Large intestine (tissue), 12 donors: ENCODE measurements at places on chromosomes 4 and X. TPM values are rescaled to one million over a fixed set of nuclear protein-coding genes. Genes with fewer than 3 reads are reported as not detected.

DNA sequence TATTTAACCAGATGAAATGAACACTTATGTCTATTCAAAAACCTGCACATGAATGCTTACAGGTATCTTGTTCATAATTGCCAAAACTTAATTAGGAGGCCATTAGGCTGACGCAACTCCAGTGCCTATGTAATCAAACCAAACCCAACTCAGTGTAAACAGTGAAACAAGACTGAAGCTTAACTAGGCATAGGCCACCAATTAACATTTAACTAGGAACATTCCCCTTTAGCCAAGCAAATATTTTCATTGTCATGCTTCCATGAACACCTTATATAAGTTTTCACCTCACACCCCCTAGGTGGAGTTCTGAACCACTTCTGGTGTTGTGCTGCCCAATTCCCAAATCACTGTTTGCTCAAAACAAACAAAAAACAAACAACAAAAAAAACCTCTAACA lies 686.0 kb downstream of the STPG2 start:
- H3K4me1 ChIP-seq: no peaks in the 10 kb centered on the region
- no peak overlapping the region for H3K27ac ChIP-seq
- H3K27me3 ChIP-seq: no peaks in the 10 kb centered on the region
- H3K36me3 ChIP-seq: no peaks in the 10 kb centered on the region
- H3K4me3 ChIP-seq: no peak overlapping the region

DNA sequence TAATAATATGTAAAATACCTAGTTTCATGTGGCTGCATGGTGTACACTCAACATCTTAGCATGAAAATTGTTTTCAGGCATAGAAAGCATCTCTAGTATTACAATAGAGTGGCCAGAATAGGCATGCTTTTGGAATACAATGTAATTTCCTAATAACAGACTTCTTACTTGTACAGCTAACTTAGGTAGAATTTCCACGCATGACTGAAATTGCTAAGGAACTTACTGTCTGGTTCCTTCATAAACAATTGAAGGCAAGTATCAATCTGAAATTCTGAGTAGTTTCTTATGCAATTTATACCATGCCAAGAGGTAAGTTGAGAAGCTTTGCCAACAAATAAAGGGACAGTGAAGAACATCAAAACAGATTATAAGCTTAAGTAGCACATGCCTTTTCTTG lies 26.7 kb downstream of the SULT1E1 start:
- peaks cover 43% of the 10 kb centered on the region for H3K4me1 ChIP-seq
- peaks cover under 1% of the 10 kb centered on the region for H3K36me3 ChIP-seq
- DNase-seq: peak; percentile 55
- no peaks in the 10 kb centered on the region for H3K27me3 ChIP-seq

- peaks cover 24% of the 10 kb centered on the region for H3K36me3 ChIP-seq
- peak; percentile 32 for DNase-seq
- H3K27ac ChIP-seq: no peak overlapping the region
- no peak overlapping the region for H3K4me3 ChIP-seq
Measured at GRCh38 chr4:140637836-140638235, 69.1 kb upstream of the UCP1 start.

The FMR1NB gene
- polyA plus RNA-seq: 0.04 TPM

GRCh38 chr4:25012655-25013054 lies 18.1 kb downstream of the LGI2 start:
- H3K27ac ChIP-seq: no peak overlapping the region
- H3K4me1 ChIP-seq: no peaks in the 10 kb centered on the region
- no peak for DNase-seq
- H3K27me3 ChIP-seq: no peaks in the 10 kb centered on the region

GRCh38 chr4:145186729-145187128 lies 6.3 kb upstream of the OTUD4 start:
- H3K27ac ChIP-seq: no peak overlapping the region
- no peaks in the 10 kb centered on the region for H3K36me3 ChIP-seq
- no peaks in the 10 kb centered on the region for H3K4me1 ChIP-seq
- H3K27me3 ChIP-seq: no peaks in the 10 kb centered on the region

The PAGE1 gene
- polyA plus RNA-seq: not detected

GRCh38 chr4:101020956-101021355 lies 326.4 kb downstream of the PPP3CA start:
- H3K27ac ChIP-seq: no peak overlapping the region
- H3K4me1 ChIP-seq: peaks cover 11% of the 10 kb centered on the region
- peaks cover 8% of the 10 kb centered on the region for H3K36me3 ChIP-seq
- DNase-seq: peak; percentile 6
- no peaks in the 10 kb centered on the region for H3K27me3 ChIP-seq
- no peak overlapping the region for H3K4me3 ChIP-seq

GRCh38 chr4:139453041-139453370 lies 915 bp upstream of the RAB33B start:
- no peaks in the 10 kb centered on the region for H3K36me3 ChIP-seq
- peak overlapping the region; percentile 100 for H3K27ac ChIP-seq
- peak overlapping the region; percentile 97 for H3K4me3 ChIP-seq
- H3K4me1 ChIP-seq: peaks cover 9% of the 10 kb centered on the region
- H3K27me3 ChIP-seq: no peaks in the 10 kb centered on the region
- peak; percentile 87 for DNase-seq
